ENCODE measurements at places on chromosomes 1 and 21. TPM values are rescaled to one million over a fixed set of nuclear protein-coding genes. Genes with fewer than 3 reads are reported as not detected.

GRCh38 chr1:107479865-107480350, 339.1 kb downstream of the NTNG1 start:
- no peak for DNase-seq
- no peak overlapping the region for H3K4me3 ChIP-seq
- H3K27me3 ChIP-seq = no peaks in the 10 kb centered on the region
- no peak overlapping the region for H3K27ac ChIP-seq

DNA sequence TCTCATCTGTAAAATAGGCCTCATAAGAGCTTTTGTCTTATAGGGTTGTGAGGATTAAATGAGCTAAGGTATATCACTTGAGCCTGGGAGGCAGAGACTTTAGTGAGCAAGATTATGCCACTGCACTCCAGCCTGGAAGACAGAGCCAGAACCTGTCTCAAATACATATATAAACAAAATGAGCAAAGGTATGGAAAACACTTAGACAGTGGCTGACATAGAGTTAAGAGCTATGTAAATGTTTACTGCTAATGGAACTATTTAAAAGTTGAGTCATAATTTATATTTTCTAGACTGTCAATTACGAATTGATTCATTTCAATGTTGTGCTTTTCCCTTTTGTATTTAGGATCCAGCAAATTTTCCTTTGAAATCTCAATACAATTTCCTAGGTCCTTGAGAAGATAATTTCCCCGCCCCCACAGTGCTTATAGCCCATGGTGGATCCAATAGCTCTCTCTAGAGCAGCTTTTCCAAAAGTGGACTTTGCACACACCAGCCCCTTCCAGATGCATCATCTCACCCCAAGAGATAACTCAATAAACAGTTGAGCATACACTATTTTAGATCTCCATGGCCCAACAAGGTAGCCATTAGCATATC, 21.8 kb upstream of the RUNX3 start:
- H3K36me3 ChIP-seq = no peaks in the 10 kb centered on the region
- H3K4me3 ChIP-seq = no peak overlapping the region
- no peaks in the 10 kb centered on the region for H3K4me1 ChIP-seq
- no peak overlapping the region for H3K27ac ChIP-seq
- no peak for DNase-seq
- no peaks in the 10 kb centered on the region for H3K27me3 ChIP-seq

- DNase-seq = no peak
- H3K36me3 ChIP-seq = peaks cover 27% of the 10 kb centered on the region
- H3K4me3 ChIP-seq = no peak overlapping the region
- no peaks in the 10 kb centered on the region for H3K4me1 ChIP-seq
- H3K27me3 ChIP-seq = no peaks in the 10 kb centered on the region
Measured at GRCh38 chr1:167774710-167775109, 52.9 kb downstream of the MPZL1 start.

DNA sequence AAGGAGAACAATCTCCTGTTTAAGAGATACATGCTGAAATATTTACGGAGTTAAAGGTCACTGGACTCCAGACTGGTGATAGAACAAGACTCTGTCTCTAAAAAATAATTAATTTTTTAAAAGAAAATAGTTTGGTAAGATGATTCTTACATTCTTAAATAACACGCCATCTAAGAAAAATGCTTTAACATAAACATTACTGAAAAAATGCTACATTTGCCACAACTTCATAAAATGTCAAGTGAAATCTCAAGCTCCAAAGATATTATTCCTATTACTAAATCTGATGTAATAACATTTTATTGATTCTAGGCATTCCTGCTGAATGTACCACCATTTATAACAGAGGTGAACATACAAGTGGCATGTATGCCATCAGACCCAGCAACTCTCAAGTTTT, 4.1 kb downstream of the ANGPTL3 start:
- H3K36me3 ChIP-seq = no peaks in the 10 kb centered on the region
- H3K4me1 ChIP-seq = no peaks in the 10 kb centered on the region
- H3K4me3 ChIP-seq = no peak overlapping the region
- no peak overlapping the region for H3K27ac ChIP-seq
- DNase-seq = no peak

GRCh38 chr21:44352253-44352860, 1.1 kb upstream of the TRPM2 start:
- no peaks in the 10 kb centered on the region for H3K4me1 ChIP-seq
- no peak overlapping the region for H3K4me3 ChIP-seq
- no peak overlapping the region for H3K27ac ChIP-seq
- no peaks in the 10 kb centered on the region for H3K27me3 ChIP-seq
- no peak for DNase-seq

- H3K4me3 ChIP-seq = peak overlapping the region; percentile 97
- no peaks in the 10 kb centered on the region for H3K4me1 ChIP-seq
- H3K27me3 ChIP-seq = no peaks in the 10 kb centered on the region
- no peak for DNase-seq
Measured at GRCh38 chr1:156114919-156115513, 505 bp downstream of the LMNA start.

DNA sequence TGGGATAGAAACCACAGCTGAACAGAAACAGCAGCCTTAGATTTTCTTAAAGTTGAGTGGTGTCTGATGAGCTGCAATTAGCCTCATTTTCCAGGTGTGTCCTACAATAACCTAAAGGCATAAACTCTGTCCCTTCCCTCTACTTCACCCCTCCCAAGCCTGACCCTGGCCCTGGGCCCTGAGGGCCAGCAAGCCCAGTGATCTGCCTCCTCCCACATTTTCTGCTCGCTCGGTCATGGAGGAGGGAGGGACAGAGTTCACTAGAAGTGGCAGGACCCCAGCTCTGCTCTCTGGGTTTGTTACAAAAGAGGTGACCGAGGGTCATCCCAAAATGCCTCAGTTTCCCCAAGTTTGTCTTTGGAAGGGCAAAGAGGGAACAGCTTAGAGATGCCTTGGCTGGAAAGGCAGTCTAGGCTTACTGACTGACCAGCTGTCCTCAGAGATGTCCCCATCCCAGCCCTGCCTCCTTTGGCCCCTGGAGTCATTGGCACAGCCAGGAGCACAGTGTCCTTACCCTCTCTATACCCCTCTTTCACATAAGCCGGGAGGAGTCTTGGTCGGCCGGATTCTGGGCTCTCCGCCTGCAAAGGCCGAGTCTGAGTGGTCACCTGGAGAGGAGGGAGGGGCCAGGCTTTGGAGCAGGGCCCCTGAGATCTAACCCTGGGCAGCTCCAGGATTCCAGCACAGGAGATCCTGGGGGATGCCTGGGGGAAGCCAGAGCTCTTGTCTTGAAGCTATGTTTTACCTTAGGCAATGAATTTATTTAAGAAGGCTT, 172.7 kb downstream of the PTPRU start:
- no peak for DNase-seq
- H3K36me3 ChIP-seq = no peaks in the 10 kb centered on the region
- no peak overlapping the region for H3K27ac ChIP-seq
- H3K27me3 ChIP-seq = no peaks in the 10 kb centered on the region
- no peaks in the 10 kb centered on the region for H3K4me1 ChIP-seq

DNA sequence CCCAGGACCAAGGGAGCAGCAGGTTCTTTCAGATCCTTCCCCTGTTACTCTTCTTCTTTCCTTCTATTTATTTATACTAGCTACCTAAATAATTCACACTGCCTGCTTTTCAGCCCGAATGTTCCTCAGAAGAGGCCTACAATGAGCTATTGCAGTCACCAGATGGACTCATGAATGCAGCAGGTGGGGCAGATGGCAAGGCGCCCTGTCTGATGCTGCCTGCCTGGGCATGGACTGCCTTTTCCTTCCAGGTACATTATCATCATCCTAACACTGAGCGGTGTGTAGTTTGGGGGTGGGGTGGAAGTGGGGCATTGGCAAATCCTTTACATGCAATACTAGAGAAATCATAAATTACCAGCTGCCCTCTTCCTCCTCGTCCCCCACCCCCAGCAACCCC, 17.6 kb downstream of the ESRRG start:
- H3K4me1 ChIP-seq = no peaks in the 10 kb centered on the region
- H3K27ac ChIP-seq = no peak overlapping the region
- no peak overlapping the region for H3K4me3 ChIP-seq
- no peaks in the 10 kb centered on the region for H3K27me3 ChIP-seq
- no peak for DNase-seq

DNA sequence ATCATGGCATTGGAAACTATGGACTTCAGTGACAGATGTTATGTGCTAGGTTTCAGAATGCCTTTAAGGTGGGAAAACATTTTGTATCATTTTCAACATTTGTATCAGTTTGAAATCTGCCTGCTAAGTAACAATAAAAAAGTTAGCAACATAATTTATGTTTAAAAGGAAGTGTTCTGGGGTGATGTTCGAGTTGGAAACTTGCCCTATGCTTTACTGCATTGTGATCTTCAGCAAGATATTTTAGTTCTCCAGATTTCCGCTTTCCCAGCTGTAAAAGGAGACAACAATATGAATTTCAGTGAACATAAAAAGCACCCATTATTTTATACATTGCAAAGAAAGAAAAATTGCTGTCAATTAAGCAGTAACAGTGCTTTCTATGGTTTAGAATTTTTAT, 187.4 kb downstream of the DISC1 start:
- no peak overlapping the region for H3K27ac ChIP-seq
- H3K4me1 ChIP-seq = peaks cover 1% of the 10 kb centered on the region
- H3K36me3 ChIP-seq = no peaks in the 10 kb centered on the region
- no peak for DNase-seq
- H3K4me3 ChIP-seq = no peak overlapping the region

GRCh38 chr1:177858332-177858821, 111.5 kb downstream of the SEC16B start:
- DNase-seq = no peak
- H3K36me3 ChIP-seq = no peaks in the 10 kb centered on the region
- H3K27ac ChIP-seq = no peak overlapping the region
- no peaks in the 10 kb centered on the region for H3K27me3 ChIP-seq
- no peak overlapping the region for H3K4me3 ChIP-seq

DNA sequence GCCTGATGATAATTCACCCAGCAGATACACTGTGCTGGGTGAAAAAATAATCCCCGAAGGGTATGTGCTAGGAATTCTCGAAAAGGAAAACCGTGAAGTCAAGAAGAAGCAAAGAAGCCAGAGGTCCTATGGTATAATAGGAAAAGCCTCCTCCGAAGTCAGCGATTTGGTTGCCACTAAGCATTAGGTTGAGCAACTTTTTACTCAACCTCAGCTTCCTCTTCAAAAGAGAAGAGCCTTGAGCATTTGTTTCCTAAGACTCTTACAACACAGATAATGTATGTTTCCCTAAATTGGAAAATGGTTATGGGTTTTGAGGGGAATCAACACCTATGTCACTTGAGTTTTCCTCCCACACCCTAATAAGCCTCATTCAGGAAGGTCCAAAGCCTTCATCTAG, 21.3 kb upstream of the MNDA start:
- H3K4me1 ChIP-seq = no peaks in the 10 kb centered on the region
- no peaks in the 10 kb centered on the region for H3K27me3 ChIP-seq
- no peak overlapping the region for H3K27ac ChIP-seq
- no peaks in the 10 kb centered on the region for H3K36me3 ChIP-seq

GRCh38 chr1:901108-901859, 22.4 kb upstream of the SAMD11 start:
- H3K4me1 ChIP-seq = no peaks in the 10 kb centered on the region
- H3K27ac ChIP-seq = no peak overlapping the region
- no peak overlapping the region for H3K4me3 ChIP-seq
- H3K27me3 ChIP-seq = no peaks in the 10 kb centered on the region
- H3K36me3 ChIP-seq = no peaks in the 10 kb centered on the region

DNA sequence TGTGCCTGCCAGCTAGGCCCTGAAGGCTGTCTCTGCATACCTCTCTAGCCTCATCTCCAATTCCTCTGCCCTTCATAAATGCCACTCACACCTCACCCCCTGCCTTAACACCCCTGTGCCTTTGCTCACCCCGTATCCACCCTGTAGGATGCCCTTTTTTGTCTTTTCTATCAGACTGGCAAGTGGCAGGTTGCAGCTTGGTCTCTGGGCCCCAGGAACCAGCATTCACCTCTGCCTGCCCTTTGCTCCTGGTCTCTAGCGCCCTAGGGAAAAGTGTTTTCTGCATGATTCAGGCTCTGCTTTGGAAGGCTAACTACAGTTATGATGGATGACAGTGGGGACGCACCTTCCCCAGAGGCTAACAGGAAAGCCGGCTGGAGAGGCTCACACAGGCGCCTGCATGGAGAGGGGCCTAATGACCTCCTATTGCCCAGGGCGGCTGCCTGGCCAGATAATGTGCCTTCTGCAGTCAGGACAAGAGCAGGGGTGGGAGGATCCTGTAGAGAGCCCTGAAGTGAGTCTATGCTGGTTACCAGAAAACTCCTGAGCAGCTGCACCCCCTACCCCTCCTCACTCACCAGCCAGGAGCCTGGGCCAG, 11.2 kb downstream of the KANK4 start:
- no peak overlapping the region for H3K4me3 ChIP-seq
- no peaks in the 10 kb centered on the region for H3K36me3 ChIP-seq
- H3K27ac ChIP-seq = no peak overlapping the region
- no peaks in the 10 kb centered on the region for H3K4me1 ChIP-seq
- no peaks in the 10 kb centered on the region for H3K27me3 ChIP-seq

GRCh38 chr1:67314696-67315095, 7.0 kb downstream of the IL12RB2 start:
- no peak for DNase-seq
- no peaks in the 10 kb centered on the region for H3K27me3 ChIP-seq
- H3K4me3 ChIP-seq = no peak overlapping the region
- no peak overlapping the region for H3K27ac ChIP-seq

DNA sequence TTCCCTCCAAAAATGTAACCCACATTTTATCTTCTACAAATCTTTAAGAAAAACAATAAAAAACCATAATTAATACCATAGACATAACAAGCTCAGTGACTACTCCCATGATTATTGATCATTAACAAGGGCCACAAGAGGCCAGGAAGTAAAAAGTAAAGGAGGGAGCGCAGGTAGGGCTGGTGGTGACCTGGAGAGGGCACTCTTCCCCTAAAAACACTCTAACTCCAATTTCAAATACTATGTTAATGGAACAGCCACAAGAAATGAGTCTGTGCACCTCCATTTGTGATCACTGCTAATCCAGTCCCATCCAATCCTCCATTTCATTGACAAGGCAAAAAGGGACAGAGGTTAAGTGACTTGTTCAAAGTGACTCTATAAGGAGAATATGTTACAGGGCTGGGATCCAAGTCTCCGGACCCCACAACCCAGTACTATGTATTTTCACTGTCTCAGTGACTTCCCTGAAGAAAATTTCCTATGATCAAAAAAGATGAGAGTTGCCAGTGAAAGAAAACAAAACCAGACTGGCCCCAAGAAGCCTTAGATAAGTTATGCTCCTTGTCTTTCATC, 41.2 kb upstream of the CFAP298 start:
- H3K4me1 ChIP-seq = no peaks in the 10 kb centered on the region
- H3K27ac ChIP-seq = no peak overlapping the region
- no peak overlapping the region for H3K4me3 ChIP-seq
- no peak for DNase-seq

- no peak for DNase-seq
- H3K4me1 ChIP-seq = no peaks in the 10 kb centered on the region
- H3K27me3 ChIP-seq = no peaks in the 10 kb centered on the region
- no peak overlapping the region for H3K4me3 ChIP-seq
Measured at GRCh38 chr1:231688989-231689388, 62.4 kb downstream of the DISC1 start.

Gene IFNLR1
- total RNA-seq = 3.7 TPM

Gene TAF13
- total RNA-seq = 35.9 TPM

Gene MTARC1
- 4.0 TPM for total RNA-seq

Gene TCHHL1
- not detected for total RNA-seq

Gene AADACL4
- total RNA-seq = not detected

Gene ATP1A2
- total RNA-seq = 146 TPM

Gene OR6K3
- total RNA-seq = not detected

Gene TINAGL1
- 264 TPM for total RNA-seq

Gene EIF4G3
- 33.4 TPM for total RNA-seq

Gene UBL4B
- not detected for total RNA-seq
